Fibroblast of lung (primary cell): ENCODE measurements at places on chromosomes 1 and 21. TPM values are rescaled to one million over a fixed set of nuclear protein-coding genes. Genes with fewer than 3 reads are reported as not detected.

Gene HUNK
- total RNA-seq: under 0.01 and 0.33 TPM in 2 replicates

Gene LGR6
- not detected in 2 replicates for total RNA-seq

- H3K36me3 ChIP-seq: no peaks in the 10 kb centered on the region
- H3K27ac ChIP-seq: no peak overlapping the region
- no peak overlapping the region for H3K4me3 ChIP-seq
- no peaks in the 10 kb centered on the region for H3K4me1 ChIP-seq
- DNase-seq: no peak
- no peaks in the 10 kb centered on the region for H3K27me3 ChIP-seq
Measured at GRCh38 chr1:119394085-119394484, 20.9 kb upstream of the HSD3B2 start.

Gene PODN
- total RNA-seq: 49.7 and 67.5 TPM in 2 replicates

- H3K4me1 ChIP-seq: no peaks in the 10 kb centered on the region
- no peaks in the 10 kb centered on the region for H3K27me3 ChIP-seq
- no peak for DNase-seq
- no peak overlapping the region for H3K27ac ChIP-seq
- H3K36me3 ChIP-seq: no peaks in the 10 kb centered on the region
Measured at GRCh38 chr21:39552856-39553255, 59.9 kb upstream of the B3GALT5 start.

GRCh38 chr1:227758366-227758765, 23.1 kb downstream of the SNAP47 start:
- no peaks in the 10 kb centered on the region for H3K27me3 ChIP-seq
- peak; percentile 30 for DNase-seq
- H3K4me3 ChIP-seq: no peak overlapping the region
- H3K4me1 ChIP-seq: peaks cover 15% of the 10 kb centered on the region

DNA sequence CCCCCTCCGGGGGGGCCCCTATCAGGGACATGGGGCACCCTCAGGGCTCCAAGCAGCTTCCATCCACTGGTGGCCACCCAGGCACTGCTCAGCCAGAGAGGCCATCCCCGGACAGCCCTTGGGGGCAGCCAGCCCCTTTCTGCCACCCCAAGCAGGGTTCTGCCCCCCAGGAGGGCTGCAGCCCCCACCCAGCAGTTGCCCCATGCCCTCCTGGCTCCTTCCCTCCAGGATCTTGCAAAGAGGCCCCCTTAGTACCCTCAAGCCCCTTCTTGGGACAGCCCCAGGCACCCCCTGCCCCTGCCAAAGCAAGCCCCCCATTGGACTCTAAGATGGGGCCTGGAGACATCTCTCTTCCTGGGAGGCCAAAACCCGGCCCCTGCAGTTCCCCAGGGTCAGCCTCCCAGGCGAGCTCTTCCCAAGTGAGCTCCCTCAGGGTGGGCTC, 34.9 kb downstream of the TRIM11 start:
- H3K27ac ChIP-seq: no peak overlapping the region
- no peaks in the 10 kb centered on the region for H3K27me3 ChIP-seq
- DNase-seq: no peak

DNA sequence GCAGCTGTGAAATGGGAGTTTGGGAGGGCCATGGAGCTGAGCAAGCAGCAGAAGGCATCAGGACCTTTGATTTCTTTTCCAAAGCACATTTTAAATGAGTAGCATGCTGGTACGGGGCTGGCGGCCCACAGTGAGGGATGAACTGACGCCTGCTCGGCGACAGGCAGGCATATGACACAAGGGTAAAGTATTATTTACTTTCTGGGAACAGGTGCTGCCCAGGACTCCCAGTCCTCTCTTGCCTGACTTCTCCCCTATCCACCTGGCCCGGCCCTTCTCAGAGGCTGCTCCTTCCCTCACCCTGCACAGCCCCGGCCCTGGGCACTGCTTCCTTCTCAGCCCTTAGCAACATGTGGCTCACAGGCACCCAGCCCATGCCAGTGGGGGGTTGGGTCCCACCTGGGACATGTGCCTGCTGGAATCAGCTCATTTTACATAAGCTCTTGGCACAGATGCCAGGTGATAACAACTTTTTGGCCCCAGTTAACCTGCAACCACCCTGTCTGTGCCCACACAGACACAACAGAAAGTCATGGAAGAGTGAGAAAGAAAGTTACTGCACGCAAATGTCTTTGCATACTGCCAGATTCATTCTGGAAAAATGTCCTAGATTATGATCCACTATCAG, 112.3 kb upstream of the GADD45A start:
- peaks cover 8% of the 10 kb centered on the region for H3K4me1 ChIP-seq
- H3K27ac ChIP-seq: no peak overlapping the region
- no peak for DNase-seq

GRCh38 chr1:5108740-5109139, 454.3 kb downstream of the AJAP1 start:
- H3K27ac ChIP-seq: no peak overlapping the region
- no peaks in the 10 kb centered on the region for H3K27me3 ChIP-seq
- H3K4me3 ChIP-seq: no peak overlapping the region
- no peak for DNase-seq
- H3K4me1 ChIP-seq: no peaks in the 10 kb centered on the region

DNA sequence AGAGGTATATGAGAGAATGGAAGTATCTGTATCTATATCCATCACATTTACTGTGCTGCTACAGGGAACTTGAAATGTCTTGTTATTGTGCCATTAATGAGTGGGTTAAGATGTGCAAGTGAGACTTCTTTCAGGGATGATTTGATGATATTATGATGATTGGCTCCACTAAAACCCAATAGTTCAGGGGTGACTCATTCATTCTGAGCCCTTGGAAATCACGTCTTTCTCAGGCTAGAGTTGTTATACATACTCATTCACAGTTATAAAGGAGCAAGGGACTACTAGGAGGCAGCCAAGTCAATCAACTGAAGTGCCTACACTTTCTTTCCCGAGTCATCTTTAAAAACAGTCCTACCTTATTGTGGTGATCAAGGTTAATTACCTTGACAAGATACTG, 1109.8 kb upstream of the B3GALT2 start:
- H3K27ac ChIP-seq: no peak overlapping the region
- no peaks in the 10 kb centered on the region for H3K4me1 ChIP-seq

GRCh38 chr1:57845041-57845440, 421.2 kb upstream of the DAB1 start:
- peak; percentile 90 for DNase-seq
- H3K4me3 ChIP-seq: no peak overlapping the region

DNA sequence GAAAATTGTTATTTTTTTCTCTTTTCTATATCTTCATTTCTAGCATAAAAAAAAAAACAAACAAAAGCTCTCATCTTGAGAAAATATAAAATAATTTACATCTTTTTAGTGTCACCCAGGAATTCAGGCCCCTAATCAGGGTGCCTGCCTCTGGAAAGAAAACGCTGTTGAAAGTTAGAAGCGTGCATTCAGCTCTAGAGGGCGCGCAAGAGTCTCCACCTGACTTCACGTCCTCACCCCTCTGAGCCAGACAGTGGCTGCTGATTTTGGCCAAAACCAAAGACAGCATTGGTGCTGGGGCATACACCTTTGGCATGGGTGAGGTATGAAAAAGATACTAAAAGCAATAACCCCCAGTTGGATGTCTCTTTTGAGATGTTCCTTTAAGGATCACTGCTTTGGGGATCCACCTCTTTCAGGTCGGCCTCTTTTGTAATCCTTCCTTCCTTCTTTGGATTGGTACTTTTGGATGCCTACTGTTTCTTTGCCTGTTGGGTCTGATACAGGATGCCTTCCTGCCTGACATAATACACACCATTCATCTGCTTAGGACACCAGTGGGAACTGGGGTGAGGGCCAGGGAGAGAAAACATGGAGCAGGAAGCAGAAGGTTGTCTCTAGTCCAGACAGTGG, 77.6 kb upstream of the CHRM3 start:
- no peak for DNase-seq
- no peak overlapping the region for H3K4me3 ChIP-seq
- H3K4me1 ChIP-seq: no peaks in the 10 kb centered on the region
- no peak overlapping the region for H3K27ac ChIP-seq

GRCh38 chr1:160636076-160636475, 10.8 kb downstream of the SLAMF1 start:
- no peaks in the 10 kb centered on the region for H3K36me3 ChIP-seq
- no peaks in the 10 kb centered on the region for H3K27me3 ChIP-seq
- H3K27ac ChIP-seq: no peak overlapping the region
- no peaks in the 10 kb centered on the region for H3K4me1 ChIP-seq
- no peak for DNase-seq

DNA sequence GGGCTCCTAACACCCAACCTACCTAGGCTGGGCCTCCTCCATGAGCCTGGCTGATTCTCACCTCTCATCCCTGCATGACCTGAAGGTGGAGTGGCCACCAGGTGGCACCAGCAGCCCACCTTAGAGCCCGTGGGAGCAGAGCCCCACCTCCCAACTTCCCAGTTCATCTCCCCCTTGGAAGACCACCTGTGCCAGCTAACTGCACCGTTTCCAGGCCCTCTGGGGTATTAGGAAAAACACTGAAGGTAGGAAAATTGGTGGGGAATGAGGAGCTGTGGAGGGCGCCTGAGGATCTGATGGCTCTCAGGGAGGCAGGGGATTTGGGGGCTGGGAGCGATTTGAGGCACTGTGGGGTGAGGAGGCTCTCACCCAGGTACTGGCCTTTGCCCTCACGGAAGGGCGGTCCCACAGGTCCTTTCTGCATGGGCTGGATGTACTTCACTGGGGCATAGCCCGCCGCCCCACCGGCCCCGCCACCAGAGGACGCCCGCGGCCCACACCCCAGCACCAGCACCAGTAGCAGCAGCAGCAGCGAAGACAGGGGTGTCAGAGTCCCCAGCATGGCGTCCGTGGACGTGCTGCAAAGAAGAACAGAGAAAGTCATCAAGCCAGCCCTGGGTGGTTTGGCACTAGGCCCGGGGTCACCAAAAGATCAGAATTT, 11.1 kb downstream of the ADPRS start:
- H3K27ac ChIP-seq: no peak overlapping the region
- H3K4me1 ChIP-seq: peaks cover 2% of the 10 kb centered on the region
- H3K27me3 ChIP-seq: no peaks in the 10 kb centered on the region
- peaks cover 7% of the 10 kb centered on the region for H3K36me3 ChIP-seq
- DNase-seq: peak; percentile 70

DNA sequence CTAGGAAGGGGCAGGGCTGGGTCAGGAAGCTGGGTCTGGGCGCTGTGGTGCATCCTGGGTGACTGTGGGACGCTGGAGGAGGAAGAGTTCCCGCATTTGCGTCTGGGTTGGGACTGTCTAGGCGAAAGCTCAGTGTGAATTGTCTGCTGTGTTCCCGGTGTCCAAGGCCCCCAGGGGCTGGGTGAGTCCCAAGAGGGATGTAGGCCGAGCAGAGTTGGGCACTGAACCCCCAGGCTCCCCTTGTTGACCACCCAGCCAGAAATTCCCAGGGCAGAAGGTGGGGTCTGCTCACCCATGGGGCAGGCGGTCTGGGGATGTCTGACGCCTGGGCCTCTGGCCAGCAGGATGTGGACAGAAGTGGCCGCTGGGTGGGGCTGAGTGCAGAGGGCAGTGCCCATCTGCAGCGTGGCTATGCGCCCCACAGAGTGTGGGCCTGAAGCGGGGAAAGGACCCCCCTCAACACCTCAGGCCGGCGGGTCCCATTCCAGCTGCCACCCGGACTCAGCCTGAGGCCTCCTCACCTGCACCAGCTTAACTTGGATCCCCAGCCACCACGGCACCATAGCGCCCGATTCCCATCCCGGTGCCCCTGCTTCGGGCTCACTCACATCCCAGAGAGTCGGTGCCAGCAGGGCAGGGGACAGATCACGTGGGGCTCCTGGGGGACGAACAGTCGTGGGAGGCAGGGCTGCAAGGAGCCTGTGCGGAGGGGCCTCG, 37.0 kb upstream of the POFUT2 start:
- DNase-seq: no peak
- H3K27ac ChIP-seq: no peak overlapping the region
- no peaks in the 10 kb centered on the region for H3K36me3 ChIP-seq
- no peak overlapping the region for H3K4me3 ChIP-seq
- H3K27me3 ChIP-seq: no peaks in the 10 kb centered on the region

- no peaks in the 10 kb centered on the region for H3K27me3 ChIP-seq
- peaks cover 5% of the 10 kb centered on the region for H3K4me1 ChIP-seq
- DNase-seq: peak; percentile 41
- no peak overlapping the region for H3K4me3 ChIP-seq
- H3K36me3 ChIP-seq: peaks cover 22% of the 10 kb centered on the region
- no peak overlapping the region for H3K27ac ChIP-seq
Measured at GRCh38 chr1:25810341-25811299, 9.1 kb upstream of the MTFR1L start.

DNA sequence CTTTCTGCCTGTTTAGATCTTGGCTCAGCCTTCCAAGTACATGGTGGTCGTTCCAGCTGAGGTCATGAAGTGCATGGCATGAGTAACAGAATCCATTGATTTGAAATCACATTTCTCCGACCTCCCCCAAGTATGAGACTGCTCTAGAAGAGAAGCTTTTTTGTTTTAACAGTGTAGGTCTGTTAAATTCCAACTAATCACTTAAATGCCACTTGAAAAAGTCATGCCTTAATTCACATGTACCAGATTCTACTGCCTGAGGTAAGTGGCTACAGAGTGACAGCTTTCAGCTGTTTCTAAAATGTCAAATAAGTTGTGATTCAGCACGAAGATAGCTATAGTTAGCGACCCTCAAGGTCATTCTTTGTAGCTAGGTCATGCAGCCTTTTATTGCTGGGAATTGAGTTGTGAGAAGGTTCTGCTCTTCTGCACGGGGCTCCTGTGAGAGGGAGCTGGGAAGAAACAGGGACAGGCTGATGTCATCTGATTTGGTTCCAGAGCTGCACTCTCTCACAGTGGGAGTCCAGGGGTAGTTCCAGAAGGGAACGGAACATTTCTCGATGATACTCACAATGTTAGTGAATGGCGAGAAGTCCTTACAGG, 112.7 kb downstream of the VPS13D start:
- H3K4me3 ChIP-seq: no peak overlapping the region
- peaks cover 1% of the 10 kb centered on the region for H3K36me3 ChIP-seq
- H3K27me3 ChIP-seq: no peaks in the 10 kb centered on the region
- H3K4me1 ChIP-seq: no peaks in the 10 kb centered on the region
- DNase-seq: no peak

Gene C4BPA
- not detected in 2 replicates for total RNA-seq

DNA sequence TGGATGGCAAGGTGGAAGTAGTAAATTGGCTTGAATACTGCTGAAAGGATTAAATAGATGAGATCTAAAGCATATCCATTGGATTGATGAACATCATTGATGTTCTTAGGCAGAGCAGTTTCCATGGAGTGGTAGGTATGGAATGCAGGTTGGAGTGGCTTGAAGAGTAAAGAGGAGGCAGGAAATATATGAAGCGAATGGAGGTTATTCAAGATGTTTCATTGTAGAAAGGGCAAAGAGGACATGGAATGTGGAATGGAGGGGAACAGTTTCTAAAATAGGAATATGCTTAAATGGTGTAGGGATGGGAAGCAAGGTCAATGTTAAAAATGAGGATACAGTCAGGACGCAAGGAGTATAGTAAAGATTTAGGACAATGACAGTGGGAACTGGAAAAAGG, 6.1 kb downstream of the OSBPL9 start:
- H3K4me1 ChIP-seq: peaks cover 4% of the 10 kb centered on the region
- no peaks in the 10 kb centered on the region for H3K36me3 ChIP-seq
- H3K27me3 ChIP-seq: no peaks in the 10 kb centered on the region
- H3K4me3 ChIP-seq: no peak overlapping the region
- no peak overlapping the region for H3K27ac ChIP-seq
- no peak for DNase-seq
